ENCODE measurements at places on chromosomes 3 and 15. TPM values are rescaled to one million over a fixed set of nuclear protein-coding genes. Genes with fewer than 3 reads are reported as not detected.

DNA sequence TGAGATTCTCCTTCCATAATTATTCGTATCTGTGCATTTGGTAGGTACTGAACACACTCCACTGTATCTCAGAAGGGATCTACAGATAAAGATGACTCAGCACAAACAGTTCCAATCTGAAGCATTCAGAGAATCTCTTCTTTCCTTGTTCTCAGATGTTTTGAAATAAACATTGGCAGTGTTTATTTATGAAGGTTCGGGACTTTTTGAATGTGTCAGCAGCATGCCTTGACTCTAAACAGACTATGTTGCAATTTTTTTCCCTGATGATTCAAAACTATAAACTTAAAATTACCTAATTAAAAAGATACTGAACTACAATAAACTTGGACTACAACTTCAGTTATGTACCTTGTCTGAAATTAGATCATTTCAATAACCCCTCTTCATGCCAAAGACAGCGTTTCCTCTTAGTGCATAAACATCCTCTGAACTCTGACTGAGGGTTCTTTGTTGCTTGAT, 612.9 kb upstream of the TBL1XR1 start:
- no peak overlapping the region for H3K27ac ChIP-seq
- H3K27me3 ChIP-seq, result no peaks in the 10 kb centered on the region
- no peak overlapping the region for H3K4me3 ChIP-seq
- peaks cover 8% of the 10 kb centered on the region for H3K4me1 ChIP-seq

DNA sequence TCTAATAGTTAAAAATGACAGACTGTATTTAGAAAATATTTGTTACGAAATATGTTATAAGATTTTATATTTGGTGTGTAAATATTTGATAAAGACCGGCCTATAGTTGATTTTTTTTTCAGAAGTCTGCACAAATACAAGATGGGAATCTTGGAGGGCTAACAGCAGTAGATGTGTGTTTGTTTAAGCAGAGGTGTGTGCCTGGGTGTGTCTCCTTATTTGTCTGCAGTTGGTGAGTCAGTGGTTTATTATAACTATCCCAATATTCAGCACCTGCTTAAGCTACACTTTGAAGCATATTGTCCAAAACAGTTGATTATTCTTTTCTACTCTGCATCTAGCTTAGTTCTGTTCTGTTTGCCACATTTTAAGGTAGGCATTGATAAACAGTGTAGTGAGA, 12.4 kb downstream of the GLCE start:
- H3K4me3 ChIP-seq, result no peak overlapping the region
- no peak overlapping the region for H3K27ac ChIP-seq
- no peaks in the 10 kb centered on the region for H3K27me3 ChIP-seq

DNA sequence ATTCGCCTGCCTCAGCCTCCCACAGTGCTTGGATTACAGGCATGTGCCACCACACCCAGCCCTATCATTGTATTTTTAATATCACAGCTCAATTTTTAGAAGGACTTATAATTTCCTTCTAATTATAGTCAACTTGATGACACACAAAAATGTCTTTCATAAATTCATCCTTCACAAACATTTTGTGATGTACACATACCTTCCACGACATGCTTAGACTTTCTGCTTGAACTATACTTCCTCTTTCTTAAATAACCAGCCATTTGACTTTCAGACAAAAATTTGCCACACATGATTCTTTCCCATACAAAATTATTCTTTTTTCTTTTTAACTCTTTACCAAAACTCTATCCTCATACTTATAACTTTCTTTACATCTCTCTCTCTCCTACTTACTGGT, 48.4 kb upstream of the CCK start:
- no peak overlapping the region for H3K27ac ChIP-seq
- no peaks in the 10 kb centered on the region for H3K27me3 ChIP-seq
- no peaks in the 10 kb centered on the region for H3K36me3 ChIP-seq
- no peak for DNase-seq
- no peaks in the 10 kb centered on the region for H3K4me1 ChIP-seq
- H3K4me3 ChIP-seq, result no peak overlapping the region

ASB14 gene
- total RNA-seq, result 0.74 TPM

TRIP4 gene
- total RNA-seq, result 23.6 TPM

DNA sequence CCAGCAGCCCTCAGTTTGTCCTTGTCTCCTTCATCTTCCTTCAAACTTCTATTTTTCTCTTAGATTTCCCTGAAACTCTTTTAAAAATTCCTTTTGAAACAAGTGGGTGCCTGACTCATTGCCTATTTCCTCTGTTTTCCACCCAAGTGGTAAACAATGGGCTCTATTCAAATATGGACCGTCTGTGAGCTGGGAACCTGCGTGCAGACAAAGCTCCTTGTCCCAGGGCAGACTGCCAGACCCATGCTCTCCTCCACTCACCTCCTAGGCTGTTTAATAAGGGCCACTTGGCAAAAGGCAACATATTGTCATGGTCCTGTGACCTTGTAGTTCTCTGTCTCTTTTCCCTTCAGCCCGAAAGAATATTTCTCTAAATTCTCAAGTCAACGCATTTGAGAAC, 332.7 kb upstream of the THBS1 start:
- no peak overlapping the region for H3K4me3 ChIP-seq
- DNase-seq, result no peak
- no peaks in the 10 kb centered on the region for H3K27me3 ChIP-seq
- H3K4me1 ChIP-seq, result no peaks in the 10 kb centered on the region
- H3K27ac ChIP-seq, result no peak overlapping the region

DNA sequence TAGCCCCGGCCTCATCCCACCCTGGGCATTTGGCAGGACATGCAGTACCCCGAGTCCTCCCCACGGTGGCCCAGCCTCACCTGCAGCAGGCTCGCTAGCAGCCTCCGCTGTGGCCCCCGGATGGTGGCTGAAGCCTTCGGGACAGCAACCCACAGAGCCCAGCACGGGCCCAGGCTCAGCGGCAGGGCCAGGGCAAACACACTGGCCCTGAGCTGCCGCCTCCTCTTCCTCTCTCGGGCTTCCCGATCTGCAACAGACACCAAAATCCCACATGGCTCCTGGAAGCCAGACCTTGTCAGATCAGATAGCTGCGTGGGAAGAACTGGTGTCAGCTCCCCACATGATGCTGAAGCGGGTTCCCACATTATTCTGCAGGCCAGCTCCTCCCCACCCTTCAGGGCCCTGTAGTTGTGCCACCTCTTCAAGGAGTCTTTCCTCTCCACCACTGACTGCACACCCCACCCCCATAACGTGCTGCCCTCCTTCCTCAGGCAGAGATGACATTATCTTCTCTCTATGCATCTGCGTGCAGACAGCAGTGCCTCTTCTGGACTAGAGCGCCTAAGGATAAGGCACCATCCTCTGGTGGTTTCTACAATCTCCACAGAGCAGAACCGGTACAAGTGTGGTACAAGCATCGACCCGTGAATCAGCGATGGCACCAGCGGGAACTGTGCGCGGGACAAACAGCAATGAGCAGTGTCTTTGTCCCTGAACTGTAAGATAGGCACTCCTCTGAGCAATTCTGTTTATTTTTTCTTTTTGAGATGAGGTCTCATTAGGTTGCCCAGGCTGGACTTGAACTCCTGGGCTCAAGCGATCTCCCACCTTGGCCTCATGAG, 9.5 kb downstream of the TMEM44 start:
- no peaks in the 10 kb centered on the region for H3K4me1 ChIP-seq
- peaks cover 12% of the 10 kb centered on the region for H3K36me3 ChIP-seq
- no peaks in the 10 kb centered on the region for H3K27me3 ChIP-seq
- no peak overlapping the region for H3K4me3 ChIP-seq
- no peak for DNase-seq

DNA sequence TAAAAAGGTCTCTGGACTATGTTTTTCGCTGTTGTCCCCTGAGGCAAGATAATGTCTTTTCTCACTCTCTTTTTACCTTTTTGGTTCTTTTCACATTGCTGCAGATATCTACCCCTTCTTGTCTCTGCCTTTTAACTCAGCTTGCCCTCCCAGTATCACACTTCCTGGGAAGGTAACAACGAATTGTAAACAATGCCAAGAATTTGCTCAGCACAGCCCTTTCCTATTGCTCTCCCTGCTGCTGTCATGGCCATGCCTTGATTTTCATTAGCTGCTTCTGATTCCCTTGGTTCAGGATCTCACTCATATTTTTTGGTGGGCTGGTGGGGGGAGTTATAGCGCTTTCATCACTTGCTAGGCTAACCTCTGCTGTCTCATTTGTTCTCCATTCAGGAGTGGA, 123.1 kb upstream of the DPH6 start:
- DNase-seq, result no peak
- peaks cover 11% of the 10 kb centered on the region for H3K4me1 ChIP-seq
- H3K4me3 ChIP-seq, result no peak overlapping the region
- no peaks in the 10 kb centered on the region for H3K27me3 ChIP-seq
- peak overlapping the region; percentile 77 for H3K27ac ChIP-seq

- no peak overlapping the region for H3K4me3 ChIP-seq
- no peak overlapping the region for H3K27ac ChIP-seq
- no peaks in the 10 kb centered on the region for H3K36me3 ChIP-seq
These were observed 54.7 kb downstream of the FOXP1 start for GRCh38 chr3:71528816-71529215.

All from lung (tissue), 17 donors.